ENCODE measurements at places on chromosomes 4 and X.

DNA sequence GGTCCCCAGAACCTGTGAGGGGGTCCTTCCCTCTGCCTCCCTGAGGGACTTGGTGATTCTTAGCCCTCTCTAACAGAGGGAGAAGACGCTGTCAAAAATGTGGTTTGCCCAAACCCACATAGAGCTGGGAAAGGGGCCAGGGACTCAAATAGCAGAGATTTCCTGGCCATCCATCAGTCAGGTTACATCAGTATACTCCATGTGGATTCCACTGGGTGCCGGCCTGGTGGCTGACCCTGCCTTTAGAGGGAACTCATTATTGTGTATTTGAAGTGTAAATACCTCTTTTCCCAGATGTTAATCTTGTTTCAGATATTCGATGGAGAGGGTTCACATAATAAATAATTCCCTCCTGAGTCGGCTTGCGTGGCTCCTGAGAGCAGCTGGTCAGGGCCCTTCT is 130.3 kb downstream of the TBL1X start:
- peak; percentile 74 for DNase-seq

DNA sequence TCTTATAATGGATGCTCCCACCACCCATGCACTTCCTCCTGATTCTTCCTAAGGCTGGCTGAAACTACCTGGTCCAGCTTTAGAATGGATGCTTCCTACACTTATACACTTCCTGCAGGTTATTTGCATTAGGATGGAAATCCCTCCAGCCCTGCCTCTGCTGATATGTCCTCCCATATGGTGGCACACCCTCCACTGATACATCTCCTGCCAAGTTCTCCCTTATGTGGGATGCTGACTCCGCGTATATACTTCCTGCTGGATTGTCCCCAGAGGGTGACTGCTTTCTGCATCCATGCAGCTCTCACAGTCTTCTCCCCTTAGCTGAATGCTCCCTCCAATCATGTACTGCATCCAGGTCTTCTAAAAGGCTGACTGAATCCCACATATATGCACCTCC is 254.6 kb upstream of the FAM47C start:
- DNase-seq: no peak

GRCh38 chr4:6332669-6333050 is 63.0 kb downstream of the WFS1 start:
- no peak for DNase-seq

DNA sequence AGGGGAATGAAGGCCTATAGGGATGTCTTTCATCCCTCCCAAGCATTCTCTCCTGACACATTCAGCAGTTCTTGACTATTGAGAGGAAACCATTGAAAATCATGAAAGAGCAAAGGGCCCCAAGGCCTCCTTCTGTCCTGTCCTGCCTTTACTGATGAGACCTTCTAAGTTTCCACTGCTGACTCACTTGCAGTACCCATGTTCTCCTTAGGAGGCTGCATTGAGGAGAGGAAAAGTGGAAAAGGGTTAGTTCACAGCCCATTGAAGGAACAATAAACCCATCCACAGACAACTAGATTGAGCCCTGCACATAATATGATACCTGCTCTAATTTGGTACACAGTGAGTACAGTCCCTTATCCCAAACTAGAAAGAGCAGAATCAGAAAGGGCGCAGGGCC is 115.1 kb upstream of the PNPLA4 start:
- no peak for DNase-seq

GRCh38 chr4:95410387-95410977 is 138.3 kb downstream of the UNC5C start:
- DNase-seq: no peak

GRCh38 chr4:4869731-4870571 is 10.5 kb downstream of the MSX1 start:
- peak; percentile 18 for DNase-seq

Measured in EH (cell line).